ENCODE measurements at places on chromosomes 2 and 18.

DNA sequence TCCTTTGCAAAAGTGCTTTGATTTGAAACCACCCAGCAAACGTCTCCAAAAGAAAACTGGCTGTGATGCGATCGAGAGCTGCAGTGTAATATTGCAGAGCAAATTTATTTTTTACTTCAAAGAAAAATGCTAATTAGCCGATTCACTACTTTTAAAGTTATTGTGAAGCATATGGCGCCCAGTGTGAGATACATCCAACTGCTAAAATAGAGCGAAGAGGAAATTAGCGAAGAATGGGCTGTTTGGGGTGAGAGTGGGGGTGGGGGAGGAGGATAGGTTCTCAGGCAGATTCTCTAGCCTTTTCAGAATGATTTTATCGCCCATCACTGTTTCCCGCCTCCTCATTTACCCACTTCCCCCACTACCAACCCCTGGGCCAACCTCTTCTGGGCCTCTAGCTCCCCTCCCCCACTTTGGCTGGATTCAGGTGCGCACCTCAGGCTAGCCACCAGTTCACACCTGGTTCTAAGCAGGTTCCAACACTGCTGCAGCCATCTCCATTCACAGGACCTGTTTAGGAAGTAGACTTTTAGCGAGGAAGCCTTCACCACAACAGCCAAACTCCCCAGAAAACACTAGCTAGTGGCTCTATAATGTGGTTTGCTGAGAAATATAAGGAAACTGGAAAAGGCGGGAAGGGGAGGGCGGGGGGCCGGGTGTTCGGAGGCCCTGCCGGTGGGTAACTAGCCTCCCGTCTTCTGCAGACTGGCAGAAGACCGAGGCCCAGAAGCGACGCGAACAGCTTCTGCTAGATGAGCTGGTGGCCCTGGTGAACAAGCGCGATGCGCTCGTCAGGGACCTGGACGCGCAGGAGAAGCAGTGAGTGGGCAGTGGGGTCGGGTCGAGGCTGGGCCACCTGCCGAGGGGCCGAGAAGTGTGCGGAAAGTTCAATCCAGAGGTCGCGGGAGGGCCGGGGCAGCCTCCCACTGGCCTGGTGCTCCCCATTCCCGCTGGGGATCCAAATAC is 6.0 kb upstream of the OTX1 start:
- DNase-seq = no peak

DNA sequence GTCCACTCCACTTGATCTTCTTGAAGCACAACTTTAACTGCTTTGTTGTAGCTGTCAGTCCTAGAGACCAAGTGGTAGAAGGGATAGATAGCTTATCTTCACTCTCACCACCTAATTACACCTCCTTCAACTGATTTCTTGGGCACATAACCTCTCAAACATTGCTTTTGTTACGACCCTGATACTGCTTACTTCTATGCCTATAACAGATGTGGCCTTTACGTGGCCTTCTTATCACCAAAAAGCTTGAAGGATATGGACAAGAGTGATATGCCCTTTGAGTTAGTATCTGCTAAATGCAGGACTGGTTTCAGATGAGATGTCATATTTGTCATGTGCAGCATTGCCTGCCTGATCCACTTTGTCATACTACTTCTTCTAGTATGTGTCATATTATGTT is 847.2 kb downstream of the TDRD15 start:
- no peak for DNase-seq

- no peak for DNase-seq
These were observed 68.2 kb upstream of the SLC35G4 start for GRCh38 chr18:11541179-11541578.

GRCh38 chr2:240252872-240253511 is 112.5 kb upstream of the OTOS start:
- DNase-seq = no peak

DNA sequence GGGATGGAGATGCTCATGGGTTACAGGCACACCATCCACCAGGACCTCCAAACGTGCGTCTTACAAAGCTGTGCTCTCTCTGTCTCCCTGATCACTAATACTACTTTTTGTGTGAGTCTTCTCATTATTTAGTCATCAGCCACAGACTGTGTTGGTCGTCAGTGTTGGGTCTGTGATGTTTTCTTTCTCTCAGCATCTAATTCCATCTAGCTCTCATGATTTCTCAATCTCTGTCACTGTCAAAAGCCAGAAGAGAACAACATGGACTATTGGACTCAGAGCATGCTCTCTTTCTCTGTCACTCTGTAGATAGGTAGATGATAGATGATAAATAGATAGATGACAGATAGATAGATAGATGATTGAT is 6.0 kb upstream of the ARL4C start:
- no peak for DNase-seq

- DNase-seq = no peak
These were observed 337.5 kb downstream of the GULP1 start for GRCh38 chr2:188628989-188629752.

DNA sequence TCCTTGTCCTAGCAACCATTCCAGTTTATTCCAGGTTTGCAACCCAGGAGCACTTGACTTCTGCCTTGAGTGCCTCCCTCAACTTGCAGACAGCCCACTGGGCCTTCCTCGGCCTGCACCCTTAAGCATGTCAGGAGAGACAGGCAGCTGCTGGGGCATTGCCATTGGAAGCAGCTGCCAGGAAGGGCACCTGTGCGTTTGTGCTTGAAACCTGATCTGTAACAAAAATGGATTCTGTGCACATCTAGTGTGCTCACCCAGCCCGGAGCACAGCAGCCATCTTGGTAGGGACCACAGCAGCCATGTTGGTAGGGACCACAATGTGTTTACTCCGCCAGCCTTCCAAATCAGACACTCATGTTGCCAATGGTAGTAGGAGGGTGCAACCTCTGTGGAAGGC is 44.3 kb upstream of the GLI2 start:
- no peak for DNase-seq

- no peak for DNase-seq
These were observed 163.4 kb upstream of the RASGRP3 start for GRCh38 chr2:33313039-33313438.

DNA sequence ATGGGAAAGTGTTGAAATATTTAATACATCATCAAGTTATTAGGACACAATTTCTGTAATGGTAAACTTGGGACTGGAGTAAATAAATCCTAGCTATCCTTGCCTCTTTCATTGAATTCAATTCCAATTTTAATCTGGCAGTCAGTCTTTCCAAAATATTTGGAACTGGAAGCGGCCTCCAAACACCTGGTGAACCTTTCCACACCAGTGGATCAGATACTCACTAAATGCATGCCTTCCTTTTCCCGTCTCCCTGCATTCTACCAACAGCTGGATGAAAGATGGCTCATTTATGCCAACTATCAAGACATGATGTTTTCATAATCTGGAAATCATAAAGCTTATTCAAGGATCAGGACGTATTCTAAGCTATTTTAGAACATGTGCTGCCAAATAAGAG is 488.2 kb upstream of the SPHKAP start:
- DNase-seq = no peak
